ENCODE measurements at places on chromosomes 13 and 19.

GRCh38 chr13:87677043-87677495, 5.9 kb downstream of the SLITRK5 start:
- DNase-seq, result no peak

GRCh38 chr19:28468701-28469459, 744.1 kb downstream of the UQCRFS1 start:
- no peak for DNase-seq

GRCh38 chr13:46101484-46102254, 3.2 kb downstream of the CPB2 start:
- DNase-seq, result no peak

DNA sequence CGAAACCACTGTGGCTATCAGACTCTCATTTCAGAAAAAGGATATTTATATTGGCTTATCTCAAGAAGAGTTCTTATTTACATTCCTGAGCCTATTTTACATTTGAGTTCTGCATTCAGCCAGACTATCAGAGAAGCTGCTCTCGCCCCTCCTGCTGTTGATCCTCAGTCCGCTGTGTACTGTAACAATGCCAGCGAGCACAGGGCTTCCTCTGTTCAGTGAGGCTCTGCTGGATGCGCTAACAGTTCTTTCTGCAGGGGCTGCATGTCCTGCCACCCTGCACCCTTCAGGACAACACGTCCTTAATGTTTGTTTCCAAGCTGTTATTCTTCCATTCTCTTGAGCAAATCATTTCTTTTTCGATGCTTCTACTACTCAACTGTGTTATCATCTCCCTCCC, 463.7 kb upstream of the SGCG start:
- DNase-seq, result no peak

DNA sequence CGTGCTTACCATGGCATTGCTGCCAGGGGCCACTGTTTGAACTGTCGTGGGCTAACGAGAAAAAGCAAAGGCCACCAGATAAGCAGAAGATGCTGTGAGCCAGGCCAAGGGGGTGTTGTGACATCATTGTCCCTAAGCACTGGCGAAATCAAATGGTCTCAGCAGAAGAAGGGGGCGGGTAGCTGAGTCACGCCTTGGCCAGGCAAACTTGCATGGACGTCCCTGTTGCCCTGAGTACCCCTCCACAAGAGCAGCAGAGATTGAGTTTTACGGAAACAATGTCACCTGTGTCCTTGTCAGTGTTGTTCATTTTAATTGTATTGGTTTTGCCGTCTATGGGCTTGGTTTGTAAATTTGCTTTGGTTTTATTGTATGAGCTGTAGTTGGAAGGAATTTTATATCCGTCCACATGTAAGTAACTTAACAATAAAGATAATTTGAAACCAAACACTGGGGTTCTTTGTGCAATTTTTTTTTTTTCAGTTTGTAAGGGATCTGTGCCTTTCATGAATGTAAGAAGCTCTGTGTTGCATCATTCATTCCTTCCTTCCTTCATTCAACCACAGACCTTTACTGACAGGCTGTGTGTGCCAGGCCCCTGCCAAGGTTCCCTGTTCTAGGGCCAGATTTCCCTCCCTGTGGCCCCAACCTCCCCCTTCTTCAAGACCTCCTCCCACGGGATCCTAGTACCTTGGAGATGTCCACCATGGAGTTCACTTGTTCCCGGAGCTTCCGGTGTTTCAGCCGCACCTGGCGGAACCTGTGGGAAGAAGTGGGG, 12.3 kb downstream of the KCNN4 start:
- no peak for DNase-seq

- no peak for DNase-seq
Measured at GRCh38 chr19:19568802-19569756, 31.0 kb downstream of the CILP2 start.

- no peak for DNase-seq
Measured at GRCh38 chr13:44030615-44031014, 150.9 kb downstream of the LACC1 start.

GRCh38 chr19:15452111-15453047, 2.6 kb upstream of the WIZ start:
- no peak for DNase-seq

DNA sequence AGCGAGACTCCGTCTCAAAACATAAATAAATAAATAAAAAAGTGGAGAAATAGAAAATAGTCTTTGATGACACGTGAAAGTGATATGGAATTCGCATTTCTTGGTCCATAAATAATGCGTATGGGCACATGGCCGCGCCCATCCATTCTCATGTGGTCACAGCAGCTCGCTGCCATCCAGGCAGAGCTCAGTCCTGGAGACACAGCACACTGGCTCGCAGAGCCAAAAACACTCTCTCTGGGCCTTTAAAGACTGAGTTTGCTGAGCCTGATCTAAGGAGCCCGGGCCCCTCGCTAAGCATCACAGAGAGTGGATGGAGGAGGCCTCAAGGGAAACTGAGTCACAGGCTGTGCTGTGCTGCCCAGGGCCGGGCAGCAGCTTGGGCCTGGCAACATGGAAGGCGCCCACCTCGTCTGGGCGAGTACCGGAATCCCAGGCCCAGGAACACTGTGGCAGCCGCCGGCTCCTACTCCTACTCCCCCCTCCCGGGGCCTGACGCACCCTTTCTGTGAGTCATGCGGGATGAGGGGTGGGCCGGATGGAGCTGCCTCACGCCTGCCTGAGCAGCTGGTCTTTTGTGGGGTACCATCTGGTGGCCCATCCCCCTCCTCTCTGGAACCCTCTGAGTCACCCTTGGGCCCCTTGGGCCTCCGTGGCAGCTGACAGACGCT, 28.9 kb upstream of the CACTIN start:
- no peak for DNase-seq

DNA sequence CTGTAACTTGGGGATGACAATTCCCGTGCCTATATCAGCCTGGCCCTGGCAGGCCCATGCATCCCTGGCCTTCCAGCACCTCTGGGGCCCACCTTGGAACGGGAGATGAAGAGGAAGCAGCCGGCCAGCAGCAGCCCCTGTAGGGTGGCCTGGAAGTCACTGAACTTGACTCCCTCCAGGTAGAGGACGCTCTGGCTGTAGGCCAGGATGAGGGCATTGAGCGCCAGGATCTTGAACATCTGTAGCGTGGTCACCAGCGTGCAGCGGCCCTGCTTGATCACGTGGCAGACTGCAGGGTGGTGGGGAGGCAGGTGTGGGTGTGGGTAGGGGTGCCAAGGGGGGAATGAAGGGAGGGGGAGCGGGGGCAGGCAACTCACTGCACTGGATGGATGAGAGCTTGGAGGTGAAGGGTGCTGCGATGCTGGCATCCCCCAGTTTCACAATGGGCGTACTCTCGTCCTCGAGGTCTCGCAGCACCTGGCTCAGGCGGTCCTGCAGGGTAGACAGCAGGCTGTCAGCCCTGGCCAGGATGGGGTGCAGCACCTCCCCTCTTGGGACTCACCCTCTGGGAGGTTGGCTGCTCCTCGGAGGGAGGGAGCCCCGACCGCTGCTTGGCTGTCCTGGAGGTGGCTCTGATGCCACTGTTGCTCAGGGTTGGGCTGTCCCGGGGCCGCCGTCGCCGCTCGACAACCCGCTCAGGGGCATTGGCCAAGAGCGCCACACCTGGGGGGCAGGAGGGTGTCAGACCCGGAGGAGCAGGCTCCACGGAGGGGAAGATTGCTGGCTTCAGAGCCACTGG, 3.8 kb upstream of the GMIP start:
- no peak for DNase-seq

DNA sequence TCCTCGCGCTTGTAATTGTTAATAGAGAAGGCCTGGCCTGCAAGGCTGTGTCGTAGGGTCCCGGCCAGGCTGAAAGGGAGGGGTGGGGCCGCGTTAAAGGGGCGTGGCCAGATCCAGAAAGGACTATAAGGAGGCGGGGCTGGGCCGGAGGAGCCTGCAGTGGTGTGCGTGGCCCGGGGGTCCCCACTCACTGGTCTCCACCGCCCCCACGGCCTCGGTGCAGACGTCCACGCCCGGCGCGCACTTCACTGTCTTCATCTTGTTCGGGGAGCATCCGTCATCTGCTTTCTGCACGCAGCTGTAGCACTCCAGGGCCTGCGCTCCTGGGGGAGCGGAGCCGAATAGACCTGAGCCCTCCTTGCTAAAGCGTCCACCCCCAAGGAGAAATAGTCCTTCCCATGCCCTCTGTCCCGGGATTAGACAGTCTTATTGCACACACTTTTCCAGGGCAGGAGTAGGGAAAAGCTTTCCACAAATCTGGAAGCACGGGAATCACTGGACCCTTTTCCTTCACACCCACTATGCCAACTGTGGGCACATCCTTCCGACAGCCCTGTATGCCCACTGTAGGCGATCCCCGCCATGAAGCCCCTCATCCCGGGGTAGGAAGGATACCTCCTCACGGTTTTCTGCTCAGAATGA, 1.2 kb downstream of the LYPD3 start:
- peak; percentile 52 for DNase-seq

- DNase-seq, result no peak
Measured at GRCh38 chr19:40682431-40682964, 8.0 kb downstream of the NUMBL start.

DNA sequence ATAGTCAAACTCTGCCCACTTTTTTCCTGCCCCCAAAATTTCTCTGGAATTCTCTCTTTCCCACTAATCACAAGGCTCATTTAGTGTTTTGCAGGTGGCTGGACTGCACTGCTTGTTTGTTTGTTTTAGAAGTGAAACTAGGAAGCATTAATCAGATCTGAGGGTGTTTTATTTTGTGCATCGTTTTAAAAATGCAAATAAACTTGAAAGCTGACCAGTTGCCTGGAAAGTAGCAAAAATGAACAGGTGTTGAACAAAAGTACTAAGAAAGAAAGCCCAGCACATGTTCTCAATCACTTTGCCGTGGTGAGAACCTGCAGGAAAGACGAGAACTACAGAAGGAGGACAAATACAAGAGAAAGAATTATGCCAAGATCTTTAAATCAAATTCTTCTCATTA, 365.5 kb downstream of the PCDH9 start:
- DNase-seq, result no peak

- DNase-seq, result no peak
Measured at GRCh38 chr13:71828117-71828516, 38.9 kb downstream of the DACH1 start.

GRCh38 chr13:36736119-36736726, 62.4 kb downstream of the SERTM1 start:
- DNase-seq, result no peak

GRCh38 chr13:81745391-81745790, 1404.5 kb upstream of the SPRY2 start:
- no peak for DNase-seq

DNA sequence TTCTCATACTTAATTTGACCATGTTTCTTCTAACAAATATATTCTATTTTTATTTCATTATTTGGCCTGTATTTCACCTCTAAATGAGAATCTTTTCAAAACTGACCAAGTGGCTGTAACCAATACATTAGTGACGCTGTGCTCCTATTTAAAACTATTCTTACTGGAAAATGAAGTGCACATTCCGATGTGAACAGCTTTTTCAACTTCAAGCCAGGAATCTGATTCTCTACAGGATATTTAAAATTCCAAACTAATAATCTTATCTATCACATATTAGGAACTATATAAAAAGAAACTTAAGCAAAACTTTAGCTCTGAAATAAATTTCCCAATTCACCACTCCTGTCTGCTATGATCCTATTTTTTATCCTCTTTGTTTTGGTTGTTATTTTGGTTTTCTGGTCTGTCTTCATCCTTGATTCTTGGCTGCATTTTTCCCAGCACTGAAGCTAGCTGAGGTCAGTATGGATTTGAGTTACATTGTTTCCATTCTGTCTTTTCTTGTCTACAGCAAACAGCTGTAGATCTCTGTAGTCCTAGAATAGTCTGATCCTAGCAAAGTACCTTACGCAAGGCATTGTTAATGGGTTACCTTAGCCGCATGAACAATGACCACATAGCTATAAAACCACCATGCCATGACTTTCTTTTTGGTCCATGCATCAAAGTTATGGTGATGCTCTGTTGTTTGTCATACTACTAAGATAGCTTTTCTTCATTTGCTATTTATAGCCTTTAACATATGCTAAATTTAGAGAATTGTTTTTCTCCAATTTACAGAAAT, 748.6 kb upstream of the SPRY2 start:
- no peak for DNase-seq

DNA sequence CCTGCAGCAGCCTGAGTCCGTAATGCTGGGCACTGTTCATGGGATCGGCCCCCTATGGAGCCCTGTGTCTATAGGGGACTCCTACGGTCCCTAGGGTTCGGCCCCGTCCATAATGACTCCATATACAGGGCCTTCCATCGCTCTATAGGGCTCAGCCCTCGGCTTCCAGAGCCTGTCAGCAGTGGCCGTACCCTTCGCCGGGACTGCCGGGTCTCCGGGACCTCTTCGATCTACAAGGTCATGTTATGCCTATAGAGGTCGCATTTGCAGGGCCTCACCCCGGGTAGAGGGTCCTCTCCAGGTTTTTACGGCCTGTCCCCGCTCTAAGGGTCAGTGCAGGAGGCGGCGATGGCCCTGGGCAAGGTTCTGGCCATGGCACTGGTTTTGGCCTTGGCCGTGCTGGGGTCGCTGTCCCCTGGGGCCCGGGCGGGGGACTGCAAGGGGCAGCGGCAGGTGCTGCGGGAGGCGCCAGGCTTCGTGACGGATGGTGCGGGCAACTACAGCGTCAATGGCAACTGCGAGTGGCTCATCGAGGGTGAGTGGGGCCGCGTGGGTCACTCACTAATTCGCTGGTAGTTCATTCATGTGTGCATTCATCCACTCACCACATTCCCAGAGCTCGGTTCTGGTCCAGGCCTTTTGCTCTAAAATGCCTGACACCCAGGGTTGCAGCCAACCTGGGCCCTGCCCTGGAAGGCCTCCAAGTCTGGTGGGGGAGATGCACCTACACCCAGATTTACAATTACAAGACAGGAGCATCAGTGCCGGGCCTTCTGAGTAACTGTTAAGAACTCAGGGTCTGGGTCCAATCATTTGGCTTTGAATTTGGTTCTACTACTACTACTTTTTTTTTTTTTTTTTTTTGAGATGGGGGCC, 699 bp downstream of the MEGF8 start:
- no peak for DNase-seq

- no peak for DNase-seq
Measured at GRCh38 chr13:71005919-71006318, 861.1 kb downstream of the DACH1 start.

DNA sequence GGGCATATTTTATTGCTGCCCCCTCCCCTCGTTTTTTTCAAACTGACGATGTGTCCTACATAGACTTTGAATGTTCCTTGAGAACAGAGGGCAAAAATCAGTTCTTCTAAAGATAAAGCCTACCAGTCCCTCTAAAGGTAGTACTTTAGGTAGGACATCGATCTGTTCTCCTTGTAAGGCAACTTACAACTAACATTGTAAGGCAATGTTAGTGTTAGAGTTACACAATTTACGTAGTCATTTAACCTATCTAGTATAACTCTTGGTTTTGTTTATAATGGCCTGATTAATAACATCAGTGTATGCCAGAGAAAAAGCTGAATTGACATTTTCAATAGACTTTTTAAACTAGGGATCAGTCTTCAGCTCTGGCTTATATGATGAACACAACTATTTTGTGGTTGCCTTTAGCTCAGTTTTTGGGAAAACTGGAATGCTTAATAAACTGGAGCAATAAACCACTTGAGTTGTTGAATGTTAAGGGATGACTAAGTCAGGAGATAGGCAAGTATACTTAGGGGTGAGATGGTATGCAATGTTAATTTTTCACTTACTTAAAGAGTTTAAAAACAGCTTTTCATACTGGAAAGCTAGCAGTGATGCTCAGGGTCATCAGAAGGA, 2.2 kb downstream of the NDFIP2 start:
- DNase-seq, result no peak
